ENCODE measurements at places on chromosomes 7 and 10.

DNA sequence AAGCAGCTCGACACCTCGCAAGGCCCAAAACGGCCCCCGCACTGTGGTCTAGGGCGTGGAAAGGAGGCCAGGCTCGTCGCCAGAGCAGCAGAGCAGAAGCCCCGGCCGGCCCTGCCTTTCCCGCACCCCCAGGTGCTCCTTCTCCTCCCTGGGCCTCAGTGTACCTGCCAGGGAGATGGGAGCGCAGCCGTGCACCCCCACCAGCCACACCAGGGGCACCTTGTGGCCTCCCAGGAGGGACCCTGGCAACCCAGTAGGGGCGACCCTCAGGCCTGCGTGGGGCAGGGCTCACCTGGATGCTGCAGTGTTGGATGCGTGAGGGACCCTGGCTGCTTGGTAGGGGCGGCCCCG is 9.5 kb downstream of the PDGFA start:
- DNase-seq = no peak

DNA sequence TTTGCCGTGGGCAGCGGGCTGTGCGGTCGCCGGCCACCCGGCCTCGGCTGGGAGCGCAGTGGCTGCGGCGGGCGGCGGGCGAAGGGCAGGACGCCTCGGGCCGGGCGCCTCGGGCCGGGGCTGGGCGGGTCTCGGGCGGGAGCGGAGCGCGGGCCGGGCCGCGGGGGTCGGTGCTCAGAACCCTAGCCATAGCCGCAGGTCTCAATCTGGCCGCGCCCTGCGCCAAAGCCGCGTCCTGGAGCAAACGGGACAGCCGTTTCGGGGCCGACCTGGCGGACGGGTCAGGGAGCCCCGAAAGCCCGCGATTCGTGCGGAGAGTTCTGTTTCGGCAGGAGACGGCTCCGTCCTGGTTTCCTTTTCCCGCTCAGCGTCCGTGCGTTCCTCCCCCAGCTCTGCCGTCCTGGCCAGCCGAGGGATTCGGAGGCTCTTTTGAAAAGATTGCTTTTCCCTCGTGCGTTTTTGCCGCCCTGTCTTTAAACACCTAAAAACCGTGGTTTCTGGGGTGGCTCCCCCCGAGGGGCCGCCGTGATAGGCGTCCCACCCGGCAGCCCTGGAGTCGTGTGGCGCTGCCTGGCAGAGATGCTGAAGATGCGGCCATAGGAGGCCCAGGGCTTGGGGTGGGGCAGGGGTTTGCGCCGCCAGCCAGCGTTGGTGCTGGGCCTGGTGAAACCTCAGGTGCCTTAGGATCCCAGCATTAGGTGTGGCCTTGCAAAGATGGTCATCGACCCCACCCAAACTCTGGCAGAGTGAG is 727 bp downstream of the RET start:
- DNase-seq = no peak

DNA sequence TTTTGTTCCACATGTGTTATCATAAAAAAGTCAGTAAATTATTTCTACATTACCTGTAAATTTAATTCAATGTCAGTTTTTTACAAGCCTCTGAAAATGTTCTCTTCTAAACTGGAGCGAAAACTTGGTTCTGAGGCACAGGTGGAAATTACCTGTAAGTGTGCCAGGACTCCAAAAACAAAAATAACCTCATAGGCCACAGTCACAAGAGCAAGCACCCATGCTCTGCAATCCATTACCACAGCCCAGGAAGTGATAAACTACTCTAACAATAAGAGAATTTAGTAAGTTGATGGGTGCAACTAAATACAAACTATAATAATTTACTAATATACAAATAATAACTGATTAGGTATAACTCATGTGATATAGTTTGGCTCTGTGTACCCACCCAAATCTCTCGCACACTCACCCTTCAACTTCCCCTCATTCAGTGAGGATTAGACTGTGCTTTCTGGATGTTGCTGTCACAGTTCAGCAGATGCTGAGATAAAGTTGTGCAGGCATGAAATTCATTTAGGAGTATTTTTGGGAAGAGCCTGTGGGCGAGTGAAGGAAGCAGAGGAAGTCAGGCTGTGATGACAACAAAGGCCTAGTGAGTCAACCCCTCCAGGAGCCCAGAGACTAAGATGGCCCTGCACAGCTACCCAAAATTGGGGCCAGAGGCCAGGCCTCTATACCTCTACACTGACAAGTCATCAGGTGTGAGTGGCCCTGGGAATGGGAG is 16.3 kb upstream of the GIMAP6 start:
- no peak for DNase-seq

DNA sequence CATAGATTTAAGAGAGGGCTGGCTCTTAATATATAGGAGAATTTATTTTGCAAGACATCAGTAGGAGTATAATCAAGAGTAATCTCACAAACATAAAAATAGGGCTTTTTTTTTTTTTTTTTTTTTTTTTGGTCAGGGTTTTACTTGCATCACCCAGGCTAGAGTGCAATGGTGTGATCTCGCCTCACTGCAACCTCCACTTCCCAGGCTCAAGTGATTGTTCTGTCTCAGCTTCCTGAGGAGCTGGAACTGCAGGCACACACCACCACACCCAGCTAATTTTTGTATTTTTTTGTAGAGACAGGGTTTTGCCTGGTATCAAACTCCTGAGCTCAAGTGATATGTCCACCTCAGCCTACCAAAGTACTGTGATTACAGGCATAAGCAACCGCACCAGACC is 535.3 kb downstream of the CCSER2 start:
- no peak for DNase-seq

Data from activated CD4-positive, alpha-beta T cell treated with anti-CD3 and anti-CD28 coated beads for 48 hours (primary cell).